Transverse colon (tissue), 4 donors: ENCODE measurements at places on chromosomes 13 and 19. TPM values are rescaled to one million over a fixed set of nuclear protein-coding genes. Genes with fewer than 3 reads are reported as not detected.

DNA sequence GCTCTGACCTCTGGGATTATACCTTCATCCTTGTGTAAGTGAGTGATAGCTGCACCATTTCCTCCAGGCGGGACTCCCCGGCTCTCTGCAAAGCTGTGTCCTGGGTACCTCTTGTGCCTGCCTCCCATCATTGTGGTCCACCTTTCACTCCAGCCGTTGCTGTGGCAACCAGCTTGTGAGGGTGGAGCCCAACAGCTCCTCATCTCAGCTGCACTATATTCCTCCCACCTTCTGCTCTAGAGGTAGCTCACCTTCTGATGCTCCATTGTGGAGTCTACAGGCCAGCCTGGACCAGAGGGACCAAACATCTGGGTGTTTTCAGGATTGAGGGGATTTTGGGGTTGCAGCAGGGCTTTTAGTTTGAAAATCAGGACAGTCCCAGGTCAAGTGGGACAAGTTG lies 708.2 kb downstream of the UQCRFS1 start:
- no peak for DNase-seq

GRCh38 chr13:75829830-75830229 lies 193.7 kb downstream of the LMO7 start:
- DNase-seq: no peak

DNA sequence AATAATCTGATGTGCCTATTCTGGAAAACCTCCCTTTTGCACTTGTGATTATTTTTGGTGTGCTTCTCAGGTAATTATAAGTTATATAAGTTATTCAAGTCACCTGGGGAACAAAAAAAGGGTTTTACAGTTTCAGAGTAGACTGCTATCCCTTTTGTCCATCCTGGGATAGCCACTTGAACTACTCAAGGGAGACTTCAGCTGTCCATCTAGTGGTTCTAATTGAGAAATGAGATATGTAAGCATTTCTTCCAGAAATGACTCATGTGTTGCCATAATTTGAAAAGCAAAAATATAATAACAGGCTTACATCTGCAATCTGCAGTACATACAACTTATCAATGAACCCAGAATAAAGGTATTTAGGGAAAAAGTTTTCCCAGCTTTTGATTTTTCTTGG lies 20.4 kb downstream of the UBL3 start:
- DNase-seq: no peak

- DNase-seq: no peak
These were observed 50.8 kb upstream of the XPO4 start for GRCh38 chr13:20953245-20953931.

TMPRSS9 gene
- 0.27 TPM for total RNA-seq
